Upper lobe of left lung (tissue), 6 donors: ENCODE measurements at places on chromosomes 5 and 9. TPM values are rescaled to one million over a fixed set of nuclear protein-coding genes. Genes with fewer than 3 reads are reported as not detected.
A peak's percentile ranks its signal among the peaks of the same experiment; 100 is the strongest.

DNA sequence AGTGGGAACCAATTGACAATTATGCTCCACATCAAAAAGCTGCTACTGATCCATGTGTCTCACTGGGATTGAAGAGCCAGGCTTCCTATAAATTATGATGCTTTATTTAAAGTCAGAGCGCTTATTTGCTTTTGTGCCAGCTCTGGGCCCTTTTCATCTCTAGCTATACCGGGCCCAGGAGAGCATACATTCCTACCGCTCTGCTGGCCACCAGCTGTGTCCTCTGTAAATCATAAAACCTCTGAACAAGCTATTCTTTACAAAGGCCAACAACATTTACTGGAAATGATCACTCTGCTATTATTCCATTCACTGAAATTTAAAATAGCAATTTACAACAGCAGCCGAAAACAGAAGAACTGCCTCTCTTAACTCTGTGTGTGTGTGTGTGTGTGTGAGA is 86.6 kb downstream of the ZNF608 start:
- no peak for DNase-seq
- H3K27me3 ChIP-seq: no peaks in the 10 kb centered on the region
- H3K27ac ChIP-seq: peak overlapping the region; percentile 30
- peaks cover 60% of the 10 kb centered on the region for H3K4me1 ChIP-seq
- H3K36me3 ChIP-seq: no peaks in the 10 kb centered on the region
- no peak overlapping the region for H3K4me3 ChIP-seq

- no peak for DNase-seq
- H3K36me3 ChIP-seq: no peaks in the 10 kb centered on the region
- no peak overlapping the region for H3K4me3 ChIP-seq
- H3K27me3 ChIP-seq: no peaks in the 10 kb centered on the region
- H3K4me1 ChIP-seq: no peaks in the 10 kb centered on the region
These were observed 368.9 kb downstream of the TMEM161B start for GRCh38 chr5:87899721-87900131.

GRCh38 chr9:136773386-136774044 is 9.2 kb upstream of the LCN15 start:
- no peaks in the 10 kb centered on the region for H3K4me1 ChIP-seq
- DNase-seq: peak; percentile 62
- H3K36me3 ChIP-seq: no peaks in the 10 kb centered on the region
- no peak overlapping the region for H3K4me3 ChIP-seq
- no peaks in the 10 kb centered on the region for H3K27me3 ChIP-seq

GRCh38 chr5:156640691-156641241 is 209.3 kb upstream of the PPP1R2B start:
- no peak for DNase-seq
- H3K4me1 ChIP-seq: no peaks in the 10 kb centered on the region
- no peaks in the 10 kb centered on the region for H3K27me3 ChIP-seq
- H3K36me3 ChIP-seq: no peaks in the 10 kb centered on the region

GRCh38 chr5:12114075-12114474 is 209.8 kb upstream of the CTNND2 start:
- no peaks in the 10 kb centered on the region for H3K36me3 ChIP-seq
- no peak overlapping the region for H3K27ac ChIP-seq
- no peaks in the 10 kb centered on the region for H3K27me3 ChIP-seq
- no peak for DNase-seq

DNA sequence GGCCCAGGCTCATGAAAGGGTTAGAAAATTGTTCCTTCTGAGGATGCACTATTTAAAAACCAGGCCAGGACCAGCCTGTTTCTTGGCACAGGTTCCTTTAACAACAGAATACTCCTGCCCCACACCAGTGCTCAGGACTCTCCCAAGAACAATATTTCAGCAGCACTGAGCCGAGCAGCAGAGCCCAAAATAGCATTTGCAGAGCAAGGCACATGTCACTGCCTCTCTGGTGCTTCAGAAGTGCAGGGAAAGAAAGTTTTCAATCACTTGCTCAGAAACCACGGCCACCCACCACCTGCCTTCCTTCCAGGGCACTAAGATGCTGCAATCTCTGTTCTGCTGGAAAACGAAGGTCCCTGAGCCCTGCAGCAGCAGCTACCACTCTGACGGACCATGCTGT is 77.6 kb downstream of the SIL1 start:
- H3K36me3 ChIP-seq: peaks cover 27% of the 10 kb centered on the region
- H3K27ac ChIP-seq: no peak overlapping the region
- no peaks in the 10 kb centered on the region for H3K4me1 ChIP-seq
- DNase-seq: no peak
- no peak overlapping the region for H3K4me3 ChIP-seq
- H3K27me3 ChIP-seq: no peaks in the 10 kb centered on the region

GRCh38 chr9:90900130-90900529 is 98.5 kb downstream of the SYK start:
- no peaks in the 10 kb centered on the region for H3K36me3 ChIP-seq
- H3K27me3 ChIP-seq: no peaks in the 10 kb centered on the region
- no peak for DNase-seq
- H3K4me1 ChIP-seq: no peaks in the 10 kb centered on the region
- H3K4me3 ChIP-seq: no peak overlapping the region
- H3K27ac ChIP-seq: no peak overlapping the region

- H3K27me3 ChIP-seq: no peaks in the 10 kb centered on the region
- no peaks in the 10 kb centered on the region for H3K36me3 ChIP-seq
- peaks cover 3% of the 10 kb centered on the region for H3K4me1 ChIP-seq
- H3K27ac ChIP-seq: no peak overlapping the region
- H3K4me3 ChIP-seq: no peak overlapping the region
- no peak for DNase-seq
These were observed 73.2 kb upstream of the TNFAIP8 start for GRCh38 chr5:119282628-119283027.

DNA sequence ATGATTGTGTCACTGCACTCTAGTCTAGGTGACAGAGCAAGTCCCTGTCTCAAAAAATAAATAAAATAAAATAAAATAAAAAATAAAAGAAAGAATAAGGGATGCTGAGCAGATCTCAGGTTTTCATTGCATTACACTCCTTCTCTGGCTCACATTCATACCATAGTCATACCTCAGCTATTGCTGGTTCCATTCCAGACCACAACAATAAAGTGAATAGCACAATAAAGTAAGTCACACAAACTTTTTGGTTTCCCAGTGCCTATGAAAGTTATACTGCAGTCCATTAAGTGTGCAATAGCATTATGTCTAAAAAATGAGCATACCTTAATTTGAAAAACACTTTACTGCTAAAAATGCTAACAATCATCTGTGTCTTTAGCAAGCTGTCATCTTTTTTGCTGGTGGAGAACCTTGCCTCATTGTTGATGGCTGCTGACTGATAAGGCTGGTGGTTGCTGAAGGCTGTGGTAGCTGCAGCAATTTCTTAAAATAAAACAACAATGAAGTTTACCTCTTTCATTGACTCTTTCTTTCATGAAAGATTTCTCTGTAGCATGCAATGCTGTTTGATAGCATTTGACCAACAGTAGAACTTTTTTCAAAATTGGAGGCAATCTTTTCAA is 415.7 kb downstream of the ZNF608 start:
- no peak for DNase-seq
- no peaks in the 10 kb centered on the region for H3K4me1 ChIP-seq
- H3K36me3 ChIP-seq: no peaks in the 10 kb centered on the region
- no peak overlapping the region for H3K27ac ChIP-seq
- no peaks in the 10 kb centered on the region for H3K27me3 ChIP-seq

GRCh38 chr9:100196215-100196614 is 97.2 kb downstream of the INVS start:
- H3K36me3 ChIP-seq: no peaks in the 10 kb centered on the region
- no peak for DNase-seq
- no peak overlapping the region for H3K27ac ChIP-seq
- H3K4me1 ChIP-seq: no peaks in the 10 kb centered on the region

DNA sequence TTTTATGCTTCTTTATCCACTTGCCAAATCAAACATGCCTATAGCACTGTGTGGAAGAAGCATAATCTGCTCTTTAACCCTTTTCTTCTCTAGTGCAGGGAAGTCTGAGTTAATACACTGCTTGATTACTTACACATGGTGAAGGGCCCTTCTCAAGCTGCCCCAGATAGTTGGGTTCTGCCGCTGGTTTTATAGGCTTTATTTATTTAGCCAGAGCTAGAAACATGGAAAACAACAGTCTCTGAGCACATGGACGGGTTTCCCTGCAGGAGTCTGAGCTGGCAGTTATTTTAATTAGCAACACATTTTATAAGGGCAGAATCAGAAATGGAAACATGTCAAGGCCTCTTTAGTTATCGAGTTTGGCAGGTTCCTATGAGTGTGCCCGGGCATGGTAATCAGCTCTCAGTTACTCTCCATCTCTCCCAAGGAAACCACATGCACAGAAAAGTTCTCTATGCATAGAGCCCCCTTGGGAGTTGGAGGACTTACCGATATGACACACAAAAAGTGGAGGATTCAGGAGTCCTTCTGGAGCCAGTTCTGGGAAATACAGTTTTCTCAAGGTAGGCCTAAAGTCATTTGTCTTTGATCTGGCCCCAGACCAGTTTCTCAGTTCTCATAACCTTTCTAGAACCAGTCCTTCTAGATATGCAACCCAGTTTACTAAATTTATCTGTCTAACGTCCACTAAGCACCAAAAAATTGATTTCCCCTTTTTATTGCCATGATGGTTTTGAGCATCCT is 564.8 kb downstream of the ACTL7B start:
- H3K4me1 ChIP-seq: no peaks in the 10 kb centered on the region
- H3K27me3 ChIP-seq: no peaks in the 10 kb centered on the region
- no peak for DNase-seq

GRCh38 chr5:34866989-34867471 is 28.1 kb downstream of the TTC23L start:
- no peak overlapping the region for H3K4me3 ChIP-seq
- H3K27me3 ChIP-seq: no peaks in the 10 kb centered on the region
- H3K36me3 ChIP-seq: no peaks in the 10 kb centered on the region
- no peak overlapping the region for H3K27ac ChIP-seq

DNA sequence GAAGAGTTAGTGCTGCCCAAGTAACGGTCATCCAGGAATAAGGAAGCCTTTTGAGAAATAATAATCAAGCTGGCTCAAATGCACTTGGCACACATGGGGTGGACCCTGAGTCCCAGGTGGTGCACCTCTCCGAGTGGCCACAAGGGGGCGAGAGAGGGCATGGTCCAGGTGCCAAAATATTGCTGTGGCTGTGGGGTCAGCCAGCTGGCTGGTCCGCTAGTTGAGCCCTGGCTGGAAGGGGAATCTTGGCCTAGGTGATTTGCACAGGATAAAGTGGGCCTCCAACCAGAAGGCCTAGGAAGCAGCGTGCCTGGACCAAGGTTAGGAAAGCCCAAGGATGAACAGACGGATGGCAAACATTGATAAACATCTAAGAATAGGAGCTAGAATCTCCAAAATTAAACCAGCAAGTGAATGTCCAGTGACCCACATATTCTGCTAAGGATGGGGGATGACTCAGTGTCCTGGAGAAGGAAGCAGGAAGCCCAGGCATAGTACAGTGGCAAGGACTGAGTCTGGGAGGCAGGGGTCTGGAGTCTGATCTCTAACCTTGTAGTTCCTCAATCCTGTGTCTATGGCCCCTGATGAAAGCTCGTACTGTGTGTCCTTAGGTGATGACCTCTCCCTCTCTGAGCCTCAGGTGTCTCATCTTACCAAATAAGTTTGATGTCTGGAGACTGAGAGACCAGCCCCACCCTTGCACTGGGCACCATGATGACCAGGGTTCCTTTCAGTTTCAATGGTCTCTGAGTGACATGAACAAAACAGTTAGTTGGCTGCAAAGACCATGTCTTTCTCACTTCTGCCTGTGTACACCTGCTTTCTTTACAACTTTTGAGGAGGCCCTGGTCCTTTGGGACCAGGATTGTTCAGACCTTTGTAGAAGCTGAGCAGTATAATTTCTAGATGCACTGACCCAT is 19.2 kb upstream of the SHB start:
- no peak overlapping the region for H3K4me3 ChIP-seq
- H3K36me3 ChIP-seq: no peaks in the 10 kb centered on the region
- no peak overlapping the region for H3K27ac ChIP-seq
- no peaks in the 10 kb centered on the region for H3K27me3 ChIP-seq
- DNase-seq: no peak
- H3K4me1 ChIP-seq: peaks cover 3% of the 10 kb centered on the region

- DNase-seq: no peak
- H3K4me1 ChIP-seq: no peaks in the 10 kb centered on the region
- H3K27ac ChIP-seq: no peak overlapping the region
- peaks cover 3% of the 10 kb centered on the region for H3K36me3 ChIP-seq
- no peaks in the 10 kb centered on the region for H3K27me3 ChIP-seq
These were observed 104.1 kb downstream of the CRB2 start for GRCh38 chr9:123460091-123460490.

- no peaks in the 10 kb centered on the region for H3K36me3 ChIP-seq
- no peak overlapping the region for H3K4me3 ChIP-seq
- H3K27me3 ChIP-seq: no peaks in the 10 kb centered on the region
- H3K4me1 ChIP-seq: no peaks in the 10 kb centered on the region
- H3K27ac ChIP-seq: no peak overlapping the region
These were observed 78.5 kb downstream of the OLFM1 start for GRCh38 chr9:135165756-135166519.

DNA sequence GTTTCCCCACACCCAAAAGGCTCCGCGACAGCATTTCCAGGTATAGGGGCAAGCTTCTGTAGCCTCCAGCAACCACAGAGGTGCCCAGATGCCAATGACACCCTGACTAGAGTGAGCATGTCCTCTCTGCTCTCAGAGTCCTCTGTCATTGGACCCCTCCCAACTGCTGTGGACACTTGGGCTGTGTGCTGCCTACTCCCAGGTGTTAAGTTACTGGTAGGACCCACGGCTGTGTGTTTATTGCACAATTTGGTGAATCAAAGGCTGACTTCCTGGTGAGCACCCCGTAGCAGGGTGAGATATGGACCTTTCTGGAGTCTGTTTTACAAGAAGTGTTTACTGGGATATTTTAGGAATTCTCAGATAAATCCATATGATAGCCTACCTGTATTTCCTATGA is 36.0 kb downstream of the SH3GL2 start:
- no peak overlapping the region for H3K27ac ChIP-seq
- no peak overlapping the region for H3K4me3 ChIP-seq
- H3K27me3 ChIP-seq: no peaks in the 10 kb centered on the region
- no peak for DNase-seq
- H3K36me3 ChIP-seq: no peaks in the 10 kb centered on the region

The FOXD4L3 gene
- total RNA-seq: 0.33 TPM

The IFNA2 gene
- total RNA-seq: not detected

The PRRT1B gene
- total RNA-seq: 1.8 TPM

The MYMK gene
- total RNA-seq: not detected

The SH2D3C gene
- 17.5 TPM for total RNA-seq

The AQP3 gene
- total RNA-seq: 196 TPM

The EXOSC3 gene
- 43.0 TPM for total RNA-seq

The STK32A gene
- total RNA-seq: 12.8 TPM
